Right ventricle myocardium superior (tissue), 1 donor: ENCODE measurements at places on chromosomes 16 and 17.

- DNase-seq: no peak
Measured at GRCh38 chr17:72950242-72950931, 142.1 kb downstream of the SLC39A11 start.

DNA sequence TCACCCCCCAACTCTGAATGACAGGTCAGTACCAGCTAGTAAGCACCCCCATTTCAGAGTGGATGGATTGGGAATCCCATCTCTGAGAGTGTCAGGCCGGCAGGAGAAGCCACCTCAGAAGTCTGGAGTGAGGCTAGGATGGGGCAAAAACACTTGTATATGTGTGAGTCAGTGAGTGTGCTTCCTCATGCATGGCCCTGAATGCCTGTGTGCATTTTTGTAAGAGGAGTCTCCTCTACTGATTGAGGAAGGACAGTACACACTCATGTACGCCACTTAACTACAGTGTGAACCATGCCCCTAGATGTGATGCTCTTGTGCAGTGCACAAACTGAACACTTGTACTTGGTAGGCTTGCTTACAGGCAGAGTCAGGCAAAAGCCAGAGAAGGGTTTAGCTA, 22.3 kb upstream of the NAGS start:
- no peak for DNase-seq

- no peak for DNase-seq
Measured at GRCh38 chr17:80212511-80212910, 7.6 kb downstream of the SGSH start.

- DNase-seq: no peak
Measured at GRCh38 chr16:48117217-48118105, 38.3 kb downstream of the ABCC12 start.

GRCh38 chr17:48643697-48644012, 17.5 kb upstream of the HOXB9 start:
- DNase-seq: no peak

DNA sequence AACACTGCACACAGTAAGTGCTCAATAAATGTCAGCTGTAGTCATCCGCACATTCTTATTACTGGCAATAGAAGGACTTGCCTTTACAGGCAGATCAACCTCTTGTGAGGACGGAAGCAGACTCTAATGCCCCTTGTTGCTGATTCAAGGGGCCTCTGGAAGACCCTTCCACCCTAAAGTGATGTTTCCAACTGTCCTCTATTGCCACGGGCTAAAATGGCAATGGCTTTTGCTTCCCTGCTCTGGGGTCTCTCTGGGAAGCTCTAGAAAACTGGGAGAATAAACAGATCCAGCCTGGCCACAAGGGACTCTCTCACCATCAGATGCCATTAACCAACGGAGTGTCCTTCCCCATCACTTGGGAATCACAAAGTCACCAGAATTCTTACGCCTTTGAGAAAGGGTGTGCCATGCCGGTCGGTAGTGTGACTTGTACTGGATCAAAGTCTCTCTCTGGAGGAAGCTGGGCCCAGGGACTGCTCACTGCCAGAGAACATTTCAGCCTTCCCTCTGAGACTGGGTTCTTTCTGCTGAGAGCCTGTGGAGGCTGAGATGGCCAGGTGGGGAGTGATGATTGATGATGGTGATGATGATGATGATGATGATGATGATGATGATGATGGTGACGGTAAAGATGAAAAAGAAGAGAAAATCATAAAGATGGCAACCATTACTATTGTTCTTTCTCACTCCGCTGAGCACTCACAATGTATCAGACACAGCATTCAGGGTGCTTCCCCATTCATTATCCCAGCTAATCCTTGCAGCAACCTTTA, 146.8 kb downstream of the CYLD start:
- DNase-seq: no peak

GRCh38 chr17:45809499-45809898, 25.4 kb downstream of the CRHR1 start:
- DNase-seq: no peak

DNA sequence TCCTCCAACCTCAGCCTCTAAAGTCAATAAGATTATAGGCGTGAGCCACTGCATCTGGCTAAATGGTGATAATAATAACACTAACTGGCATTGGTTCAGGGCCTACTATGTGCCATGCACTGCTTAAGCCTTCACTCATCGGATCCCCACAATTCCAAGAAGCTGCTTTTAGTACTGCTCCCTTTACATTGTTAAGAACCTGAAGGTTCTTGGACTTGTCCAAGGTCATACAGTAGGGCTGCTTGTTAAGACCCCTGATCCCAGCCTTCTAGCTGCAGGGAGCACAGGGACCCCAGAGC, 6.6 kb downstream of the SREBF1 start:
- DNase-seq: no peak

GRCh38 chr17:49496183-49496866, 1.2 kb downstream of the NGFR start:
- DNase-seq: peak; percentile 89

GRCh38 chr17:37170881-37171425, 204.8 kb upstream of the C17orf78 start:
- DNase-seq: no peak

DNA sequence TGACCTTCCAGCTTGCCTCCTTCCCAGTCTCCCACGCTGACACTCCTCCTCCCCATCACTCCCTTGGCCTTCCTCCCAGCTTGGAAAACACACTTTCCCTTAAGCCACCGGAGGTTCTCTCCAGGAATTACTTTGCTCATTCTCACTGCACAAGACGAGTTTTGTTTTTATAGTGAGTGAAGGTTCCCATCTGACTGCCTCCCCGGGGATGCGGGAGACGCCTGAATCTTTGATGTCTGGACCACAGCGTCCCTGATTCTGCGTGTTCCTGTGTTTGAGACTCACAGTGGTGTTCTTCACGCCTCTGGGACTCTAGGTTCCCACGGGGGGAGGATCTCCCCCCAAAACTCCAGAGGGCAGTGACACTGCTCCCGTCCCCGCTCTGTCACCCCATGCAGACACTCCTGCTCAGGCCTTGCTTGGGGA, 2.0 kb downstream of the DNAI2 start:
- peak; percentile 54 for DNase-seq
